ENCODE measurements at places on chromosomes 16 and 17.
A peak's percentile ranks its signal among the peaks of the same experiment; 100 is the strongest.

DNA sequence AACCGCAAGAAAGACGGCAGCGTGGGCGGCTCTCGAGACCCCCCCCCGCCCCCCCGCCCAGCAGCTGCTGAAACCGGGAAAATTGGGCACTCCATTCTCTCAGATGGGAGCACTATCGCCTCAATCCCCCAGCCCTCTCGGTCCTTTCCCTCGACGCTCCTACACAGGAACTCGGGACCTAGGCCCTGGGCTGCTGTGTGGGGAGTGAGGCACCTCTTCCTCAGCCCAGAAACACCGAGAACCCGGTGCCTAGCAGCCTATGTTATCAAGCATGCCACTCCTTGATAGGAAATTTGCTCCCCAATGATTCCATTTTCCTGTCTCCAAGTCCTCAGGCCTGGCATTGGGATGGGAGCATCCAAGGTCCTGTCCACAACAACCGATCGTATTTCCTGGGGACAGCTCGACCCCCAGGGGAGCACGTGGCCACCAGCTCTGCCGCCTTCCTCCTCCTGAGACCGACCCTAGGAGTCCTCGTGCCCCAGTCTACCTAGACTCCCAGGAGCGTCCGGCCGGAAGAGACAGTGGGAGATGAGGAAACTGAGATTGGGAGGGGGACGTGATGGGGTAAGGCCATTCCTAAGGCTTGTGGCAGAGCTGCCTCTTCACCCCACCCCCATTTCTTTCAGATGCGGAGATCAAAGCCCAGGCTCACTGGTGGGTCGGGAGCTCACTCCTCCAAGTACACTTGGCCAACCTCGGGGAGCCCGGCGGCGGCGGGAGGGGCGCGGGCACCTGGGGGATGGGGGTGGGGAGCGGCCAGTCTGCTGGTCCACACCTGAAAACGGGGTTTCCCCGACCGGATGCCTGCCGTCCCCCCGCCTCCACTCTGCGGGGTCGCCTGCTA, 17.5 kb upstream of the CBX8 start:
- DNase-seq, result no peak

DNA sequence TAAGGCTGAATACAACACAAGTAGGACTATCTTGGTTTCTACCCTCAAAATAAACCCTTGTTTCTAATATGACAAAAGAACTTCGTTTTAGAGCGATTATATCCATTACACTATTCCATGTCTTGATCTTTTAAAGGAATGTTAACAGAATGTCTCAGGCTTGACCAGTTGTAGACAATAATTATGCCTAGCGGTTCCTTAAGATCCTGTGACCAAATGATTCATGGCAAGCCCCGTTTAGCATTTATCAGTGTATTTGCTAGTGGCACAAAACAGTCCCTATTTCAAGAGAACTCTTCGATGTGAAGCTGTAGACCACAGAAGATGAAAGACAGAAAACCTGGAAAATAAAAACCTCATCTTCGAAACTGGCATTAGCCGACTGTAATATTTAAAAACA, 200.9 kb upstream of the SOX9 start:
- DNase-seq, result no peak

DNA sequence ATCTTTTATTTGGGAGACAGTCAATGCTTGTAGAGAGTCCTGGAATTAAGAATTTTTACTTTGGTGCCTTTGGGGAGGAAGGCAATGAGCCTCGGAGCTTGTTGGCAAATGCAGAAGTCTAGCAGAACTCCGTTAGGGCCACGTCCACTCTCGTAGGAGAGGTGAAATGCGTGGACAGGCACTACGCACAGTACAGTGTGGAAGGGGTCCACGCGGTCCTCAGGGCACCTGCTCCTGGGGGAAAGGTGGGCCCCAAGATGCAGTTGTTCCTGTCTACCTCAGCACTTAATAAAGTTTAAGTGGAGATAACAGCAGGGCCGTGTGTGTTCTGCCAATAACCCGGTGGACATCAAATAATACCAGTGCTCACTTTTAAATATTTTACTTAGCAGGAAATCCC, 1.8 kb downstream of the RAB11FIP3 start:
- no peak for DNase-seq

DNA sequence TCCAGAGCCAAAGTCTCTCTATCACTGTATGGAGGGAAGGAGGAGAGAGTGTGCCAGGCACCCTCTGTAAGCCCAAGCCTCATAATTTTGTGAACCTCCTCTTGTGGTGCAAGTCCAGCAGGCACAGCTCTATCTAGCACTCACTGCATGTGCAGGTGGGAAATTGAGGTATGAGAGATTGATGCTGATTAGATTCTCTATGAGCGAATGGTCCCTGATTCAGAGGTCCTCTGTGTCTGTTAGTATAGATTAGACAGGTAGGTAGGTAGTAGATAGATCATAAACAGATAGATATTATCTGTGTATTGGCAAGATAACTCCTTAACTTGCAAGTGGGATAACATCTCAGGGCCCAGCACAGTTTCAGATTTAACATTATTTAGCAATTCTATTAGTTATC, 209.5 kb downstream of the CNTNAP4 start:
- DNase-seq, result no peak

DNA sequence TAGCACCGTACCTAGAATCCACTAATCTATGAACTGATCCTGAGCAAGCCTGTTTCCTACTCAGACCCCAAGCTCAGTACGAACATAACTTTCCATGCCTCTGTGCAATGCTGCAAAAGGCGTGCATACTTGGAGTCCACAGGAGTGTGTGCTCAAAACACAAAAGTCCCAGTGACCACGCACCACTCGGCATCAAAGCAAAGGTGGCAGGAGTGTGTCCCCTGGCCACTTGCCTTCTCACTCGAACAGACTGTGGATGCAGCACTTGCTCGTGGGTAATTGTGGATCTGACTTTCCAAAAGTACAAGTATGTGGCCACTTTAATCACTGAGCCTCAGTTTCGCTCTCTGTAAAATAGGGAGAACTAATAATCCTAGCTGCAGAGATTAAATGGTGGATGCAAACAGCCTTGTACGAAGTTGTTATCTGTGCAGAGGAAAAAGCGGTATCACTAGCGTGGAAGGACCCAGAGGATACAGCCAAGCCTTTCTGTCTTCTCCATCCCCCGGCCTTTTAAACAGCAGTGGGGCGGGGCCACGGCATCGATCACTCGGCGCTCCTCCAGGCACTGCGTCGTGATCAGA, 311 bp upstream of the KDM8 start:
- DNase-seq, result peak; percentile 94

DNA sequence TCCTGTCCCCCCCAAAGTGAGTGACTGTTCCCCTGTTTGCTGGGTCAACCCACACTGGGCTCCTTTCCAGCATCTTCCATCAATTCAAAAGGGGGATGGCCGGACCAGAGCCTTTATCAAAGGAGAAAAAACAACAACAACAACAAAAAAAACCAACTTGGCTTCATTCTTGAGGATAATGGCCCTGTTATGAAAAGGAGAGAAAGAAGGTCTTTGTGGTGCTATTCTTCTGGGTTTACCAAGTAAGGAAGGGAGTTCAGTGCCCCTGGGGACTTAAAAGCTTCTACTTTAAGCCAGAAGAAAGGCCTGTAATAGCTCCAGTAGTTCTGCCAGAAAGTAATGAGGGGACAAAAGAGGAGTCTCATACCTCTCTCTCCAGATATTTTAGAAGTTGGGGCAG, 71.5 kb downstream of the RGS9 start:
- DNase-seq, result no peak

DNA sequence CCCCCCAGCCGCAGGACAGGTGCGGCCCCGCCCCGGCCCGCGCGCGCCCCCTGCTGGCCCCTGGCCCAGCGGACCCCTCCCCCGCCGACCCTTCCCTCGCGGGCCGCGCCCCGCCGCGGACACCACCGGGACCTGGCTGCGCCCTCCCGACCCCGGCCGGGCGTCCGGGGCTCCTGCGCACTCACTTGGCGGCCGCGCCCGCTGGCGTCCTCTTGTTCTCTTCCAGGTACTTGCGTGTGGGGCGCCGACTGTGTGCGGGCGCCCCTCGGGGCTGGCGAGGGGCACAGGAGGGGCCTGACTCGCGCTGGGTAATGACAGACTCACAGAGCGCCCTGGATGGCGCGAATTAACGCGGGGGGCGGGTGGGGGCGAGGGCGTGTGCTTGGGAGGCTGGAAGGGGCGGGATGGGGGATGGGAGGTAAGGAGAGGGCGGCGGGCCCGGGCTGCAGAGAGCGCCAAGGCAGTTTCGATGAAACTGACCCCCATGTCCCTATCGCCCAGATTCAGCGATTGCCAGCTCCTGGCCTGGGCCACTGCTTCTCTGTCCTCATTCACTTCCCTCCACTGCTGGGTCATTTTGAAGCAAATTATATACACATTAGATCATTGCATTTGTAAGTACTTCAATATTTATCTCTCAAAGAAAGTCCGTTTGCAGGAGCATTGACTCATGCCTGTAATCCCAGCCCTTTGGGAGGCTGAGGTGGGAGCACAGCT, 445 bp upstream of the DBNDD1 start:
- peak; percentile 50 for DNase-seq

All from NCI-H446 (cell line).